ENCODE measurements at places on chromosomes 1 and 21.
A peak's percentile ranks its signal among the peaks of the same experiment; 100 is the strongest.

GRCh38 chr1:82706741-82707140 is 906.0 kb downstream of the ADGRL2 start:
- DNase-seq = no peak

DNA sequence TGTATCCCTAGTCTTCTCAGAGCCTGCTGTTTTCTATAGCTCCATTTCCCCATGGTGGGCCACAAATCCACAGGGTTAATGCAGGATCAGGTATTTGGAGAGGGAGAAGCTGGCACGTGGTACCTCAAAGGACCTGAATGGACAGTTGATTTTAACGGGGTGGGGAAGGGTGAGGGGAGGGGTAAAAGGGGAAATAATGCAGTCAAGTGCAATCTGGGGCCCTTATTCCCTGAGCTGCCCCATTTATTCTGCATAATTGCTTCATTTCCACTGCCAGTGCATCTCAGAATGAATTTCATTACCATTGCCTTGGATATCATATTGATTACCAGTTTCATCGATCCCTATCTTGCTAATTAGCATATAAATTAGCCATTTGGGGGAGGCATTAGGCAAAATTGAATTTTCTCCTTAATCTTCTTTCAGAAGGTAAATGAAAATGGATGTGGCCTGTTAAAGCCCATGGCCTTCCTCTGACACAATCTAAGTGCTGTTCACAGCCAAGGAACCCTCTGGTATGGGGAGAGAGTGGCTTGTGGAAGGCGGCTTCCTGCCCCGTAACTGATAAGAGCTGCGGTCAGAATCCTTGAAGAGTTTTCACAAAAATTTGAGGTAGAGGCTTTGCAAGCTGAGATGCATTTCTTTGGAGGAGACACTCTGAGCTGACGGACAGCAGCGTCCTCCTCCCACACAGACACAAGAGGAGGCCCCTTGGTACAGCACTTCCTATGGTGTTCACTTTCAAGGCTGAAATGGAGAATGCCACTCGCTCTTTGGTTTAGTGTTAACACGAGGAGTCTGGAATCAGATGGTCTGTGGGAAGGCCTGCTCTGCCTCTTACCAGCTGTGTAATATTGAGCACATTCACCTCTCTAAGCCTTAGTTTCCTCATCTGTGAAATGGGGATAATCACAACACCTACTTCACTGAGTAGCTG is 34.4 kb downstream of the PHC2 start:
- no peak for DNase-seq

- DNase-seq = no peak
Measured at GRCh38 chr1:71054281-71054731, 6.7 kb upstream of the PTGER3 start.

- no peak for DNase-seq
Measured at GRCh38 chr1:89736937-89737733, 83.7 kb upstream of the LRRC8D start.

- DNase-seq = no peak
Measured at GRCh38 chr1:224698015-224698451, 81.9 kb downstream of the CNIH3 start.

- DNase-seq = no peak
Measured at GRCh38 chr1:224539971-224540370, 76.1 kb upstream of the CNIH3 start.

GRCh38 chr1:151512326-151512725 is 1.1 kb downstream of the CGN start:
- DNase-seq = no peak

GRCh38 chr1:174786760-174787159 is 213.0 kb upstream of the CACYBP start:
- no peak for DNase-seq

DNA sequence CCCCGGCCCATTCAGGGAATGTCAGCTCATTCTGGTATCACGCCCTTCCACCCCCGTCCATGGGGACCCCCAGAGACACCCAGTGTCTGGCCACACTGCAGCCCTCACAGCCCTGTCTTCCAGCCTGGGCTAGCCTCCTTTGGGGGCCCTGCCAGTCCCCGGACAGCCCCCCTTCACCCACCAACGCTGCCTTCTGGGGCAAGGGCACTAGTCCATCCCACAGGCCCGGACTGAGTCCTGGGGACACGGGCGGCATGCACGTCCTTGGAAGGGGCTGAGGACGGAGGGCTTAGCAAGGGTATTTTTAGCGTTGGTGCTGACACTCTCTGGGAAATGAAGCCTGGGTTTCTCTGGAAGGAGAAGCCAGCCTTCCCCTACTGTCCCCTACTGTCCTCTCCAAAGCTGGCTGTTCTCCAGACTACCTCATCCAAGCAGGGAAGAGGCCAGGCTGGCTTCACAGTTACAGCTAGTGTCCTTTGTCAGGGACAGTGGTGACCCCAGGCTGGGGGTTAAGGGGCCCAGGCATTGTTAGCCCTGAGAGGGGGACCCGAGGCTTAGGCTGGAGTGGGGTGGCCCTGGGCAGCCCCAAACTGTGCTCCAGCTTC is 39.5 kb downstream of the COQ8A start:
- DNase-seq = no peak

DNA sequence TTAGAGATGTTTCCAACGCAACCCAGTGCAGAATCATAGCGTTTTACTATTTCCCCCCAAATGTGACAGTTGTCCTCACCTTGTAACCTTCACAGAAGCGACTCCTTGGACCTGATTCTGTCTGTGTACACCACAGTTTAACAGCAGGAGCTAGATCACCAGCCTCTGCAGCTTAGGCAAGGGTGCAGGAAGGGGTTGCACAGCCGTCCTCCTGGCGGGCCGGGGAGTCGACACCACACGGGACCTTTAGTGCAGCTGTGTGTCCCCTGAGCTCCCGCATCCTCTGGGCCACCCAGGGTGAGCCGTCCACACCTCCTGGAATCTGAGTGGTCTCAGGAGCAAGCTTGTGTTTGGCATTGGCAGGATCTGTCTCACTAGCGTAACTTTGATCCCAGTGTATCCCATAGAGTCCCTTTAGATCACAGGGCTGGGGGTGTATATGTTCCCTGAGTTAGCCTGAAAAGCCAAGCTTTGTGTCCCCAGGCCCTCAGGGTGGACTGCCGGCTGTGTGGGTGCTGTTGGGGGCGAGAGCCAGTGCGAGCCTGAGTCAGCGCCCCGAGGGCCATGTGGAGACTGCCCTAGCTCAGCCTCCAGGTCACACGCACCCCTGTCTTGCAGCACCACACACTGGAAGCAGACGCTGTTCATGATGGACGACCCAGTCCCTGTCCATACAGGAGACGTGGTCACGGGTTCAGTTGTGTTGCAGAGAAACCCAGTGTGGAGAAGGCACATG is 27.5 kb downstream of the PRMT2 start:
- no peak for DNase-seq

GRCh38 chr1:79982211-79982610 is 975.7 kb upstream of the ADGRL4 start:
- no peak for DNase-seq

DNA sequence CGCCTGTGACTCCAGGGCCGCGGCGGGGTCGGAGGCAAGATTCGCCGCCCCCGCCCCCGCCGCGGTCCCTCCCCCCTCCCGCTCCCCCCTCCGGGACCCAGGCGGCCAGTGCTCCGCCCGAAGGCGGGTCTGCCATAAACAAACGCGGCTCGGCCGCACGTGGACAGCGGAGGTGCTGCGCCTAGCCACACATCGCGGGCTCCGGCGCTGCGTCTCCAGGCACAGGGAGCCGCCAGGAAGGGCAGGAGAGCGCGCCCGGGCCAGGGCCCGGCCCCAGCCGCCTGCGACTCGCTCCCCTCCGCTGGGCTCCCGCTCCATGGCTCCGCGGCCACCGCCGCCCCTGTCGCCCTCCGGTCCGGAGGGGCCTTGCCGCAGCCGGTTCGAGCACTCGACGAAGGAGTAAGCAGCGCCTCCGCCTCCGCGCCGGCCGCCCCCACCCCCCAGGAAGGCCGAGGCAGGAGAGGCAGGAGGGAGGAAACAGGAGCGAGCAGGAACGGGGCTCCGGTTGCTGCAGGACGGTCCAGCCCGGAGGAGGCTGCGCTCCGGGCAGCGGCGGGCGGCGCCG is at the start of gene SIM2:
TSS of gene SIM2 (plus strand) at position 135 of the 565 bp plus-strand sequence. CDS start 632 bp downstream, outside the sequence.
- peak; percentile 72 for DNase-seq

DNA sequence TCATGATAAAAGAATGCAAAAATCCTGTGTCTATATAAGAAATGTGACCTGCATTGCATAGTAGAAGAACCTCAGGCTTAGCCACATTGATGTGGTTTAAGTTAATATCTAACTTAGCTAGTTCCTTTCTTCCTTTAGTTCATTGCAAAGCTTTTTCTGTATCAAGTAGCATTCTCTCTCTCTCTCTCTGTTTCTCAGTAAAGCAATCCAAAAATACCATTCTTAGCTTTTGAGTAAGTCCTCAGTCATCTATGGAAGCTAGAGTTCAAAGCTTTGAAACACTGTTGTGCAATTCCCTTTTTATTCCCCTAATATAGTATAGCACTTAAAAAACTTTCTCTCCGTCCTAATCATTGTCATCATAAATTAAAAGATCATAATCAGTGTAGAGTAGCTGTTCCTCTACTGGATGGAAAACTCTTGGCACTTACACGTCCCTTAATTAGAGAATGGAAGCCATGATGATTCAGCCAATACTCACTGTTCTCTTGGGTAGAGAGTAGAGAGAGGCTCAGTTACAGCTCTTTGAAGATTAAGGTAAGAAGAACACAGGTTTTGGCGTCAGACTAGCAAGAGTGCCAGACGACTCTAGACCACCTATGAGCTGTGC is 350.3 kb upstream of the LYPLAL1 start:
- no peak for DNase-seq

GRCh38 chr1:159991513-159991912 is 37.5 kb upstream of the SLAMF9 start:
- no peak for DNase-seq

GRCh38 chr1:38097284-38097898 is 50.8 kb upstream of the POU3F1 start:
- DNase-seq = no peak

GRCh38 chr1:223827193-223827663 is 18.5 kb downstream of the TP53BP2 start:
- no peak for DNase-seq

GRCh38 chr21:15825700-15826099 is 95.9 kb downstream of the USP25 start:
- DNase-seq = no peak

GRCh38 chr1:158735848-158736247 is 15.3 kb upstream of the OR6K3 start:
- no peak for DNase-seq

DNA sequence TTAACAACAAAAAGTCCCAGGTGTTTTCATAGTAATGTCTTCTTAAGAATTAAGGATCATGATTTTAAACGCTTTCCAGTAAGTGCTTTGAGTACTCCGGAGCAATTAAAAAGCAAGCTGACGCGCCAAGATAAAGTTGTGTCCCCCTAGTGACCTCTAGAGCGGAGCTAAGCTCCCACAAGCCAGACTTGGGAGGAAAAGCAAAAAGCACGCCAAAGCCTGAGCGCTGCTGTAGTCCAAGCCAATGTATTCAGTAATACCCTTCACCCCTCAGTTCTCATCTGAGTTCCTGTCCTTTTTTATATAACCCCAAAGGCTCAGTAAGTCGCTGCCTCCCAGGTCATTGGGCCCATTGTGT is 3.5 kb upstream of the SLC44A5 start:
- no peak for DNase-seq

- no peak for DNase-seq
Measured at GRCh38 chr1:189787201-189787600, 690.5 kb downstream of the BRINP3 start.

DNA sequence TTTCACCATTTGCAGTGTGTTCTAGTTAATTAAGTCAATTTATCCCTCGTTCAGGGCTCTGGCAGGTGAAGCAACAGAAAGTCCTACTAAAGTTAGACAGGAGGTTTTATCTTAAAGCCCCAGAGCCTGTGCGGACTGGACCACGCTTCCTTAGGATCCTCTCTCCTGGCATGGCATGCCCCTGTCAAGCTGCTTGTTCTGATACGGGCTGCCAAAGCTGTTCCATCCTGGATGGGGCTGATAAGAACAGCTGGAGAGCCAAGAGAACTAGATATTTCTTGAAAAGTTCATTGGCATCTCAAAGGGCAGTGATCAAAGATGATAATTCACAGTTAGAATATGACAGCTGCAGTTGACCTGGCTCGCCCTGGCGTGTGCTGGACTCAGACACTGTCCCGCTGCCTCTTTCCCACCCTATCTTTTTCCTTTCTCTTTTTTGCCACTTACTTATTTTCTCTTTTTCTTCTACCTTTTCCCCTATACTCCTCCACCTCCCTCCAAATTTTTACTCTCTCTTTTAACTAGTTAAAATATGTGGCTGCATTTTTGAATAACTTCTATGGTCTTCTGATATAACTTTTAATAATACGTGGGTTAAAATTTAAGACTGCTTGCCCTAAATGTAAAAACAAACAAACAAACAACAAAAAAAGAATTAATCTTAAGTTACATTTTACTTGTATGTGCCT is 96.7 kb downstream of the ABCA4 start:
- no peak for DNase-seq

DNA sequence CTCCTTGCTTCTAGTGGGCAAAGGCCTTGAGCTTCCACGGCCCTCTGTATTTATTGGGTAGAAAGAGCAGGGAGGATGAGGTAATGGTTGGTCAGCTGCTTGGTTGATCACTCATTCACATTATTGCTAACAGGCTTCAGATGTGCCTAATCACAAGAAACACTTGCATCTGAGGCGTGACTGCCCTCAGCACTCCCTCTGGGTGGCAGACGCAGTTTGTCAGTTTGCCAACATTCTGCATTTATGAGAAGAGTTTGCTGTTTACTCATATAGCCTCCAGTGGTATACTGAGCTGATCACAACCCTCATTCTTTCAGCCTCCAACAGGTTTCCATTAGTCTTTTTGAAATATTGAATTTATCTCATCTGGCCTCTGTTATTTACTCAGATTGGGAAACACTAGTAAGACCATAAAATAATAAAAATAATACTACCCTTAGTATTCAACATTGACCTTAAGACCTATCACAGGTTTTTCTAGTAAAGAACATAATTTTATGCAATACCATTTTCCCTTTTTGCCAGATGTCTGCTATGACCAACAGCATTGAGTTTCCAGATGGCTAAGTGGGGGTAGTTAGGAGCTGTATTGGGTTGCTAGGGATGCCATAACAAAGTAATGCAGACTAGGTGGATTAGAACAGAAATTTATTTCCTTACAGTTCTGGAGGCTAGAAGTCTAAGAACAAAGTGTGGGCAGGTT is 53.3 kb downstream of the PTGFR start:
- no peak for DNase-seq

DNA sequence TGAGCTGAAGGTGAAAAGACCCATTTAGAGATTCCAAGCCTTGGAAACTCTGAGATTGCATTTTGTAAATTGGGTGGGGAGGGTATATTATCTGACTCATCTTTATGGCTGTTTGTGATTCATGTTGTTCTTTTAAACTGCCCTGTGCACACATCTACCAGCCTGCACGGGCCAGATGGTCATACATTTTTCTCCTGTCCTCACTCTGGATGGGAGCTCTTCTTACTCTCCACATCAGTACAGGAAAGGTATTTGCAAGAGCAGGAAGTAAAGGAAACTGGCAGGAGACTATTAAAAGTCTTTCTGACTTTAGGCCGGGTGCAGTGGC is 14.3 kb upstream of the NMNAT2 start:
- DNase-seq = no peak
